CD4-positive, CD25-positive, alpha-beta regulatory T cell (primary cell): ENCODE measurements at places on chromosomes 4 and X.

DNA sequence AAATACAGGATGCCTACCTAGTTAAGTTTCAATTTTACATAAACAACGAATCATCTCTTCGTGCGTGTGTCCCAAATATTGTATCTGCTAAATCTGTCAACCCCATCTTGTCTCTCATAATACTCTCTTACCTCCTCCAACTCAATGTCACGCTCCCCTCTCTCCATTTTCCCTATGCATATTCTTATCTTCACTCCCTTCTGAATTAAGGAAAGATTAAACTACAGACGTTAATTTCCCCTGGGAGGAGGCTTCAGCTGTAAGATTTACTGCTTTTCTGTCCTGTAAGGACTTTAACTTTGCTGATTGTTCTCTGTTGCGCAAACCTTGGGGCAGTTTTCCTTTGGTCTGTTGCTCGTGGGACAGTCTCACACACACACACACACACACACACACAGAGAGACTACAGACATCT, 455 bp upstream of the ABCB7 start:
- peak; percentile 31 for DNase-seq

DNA sequence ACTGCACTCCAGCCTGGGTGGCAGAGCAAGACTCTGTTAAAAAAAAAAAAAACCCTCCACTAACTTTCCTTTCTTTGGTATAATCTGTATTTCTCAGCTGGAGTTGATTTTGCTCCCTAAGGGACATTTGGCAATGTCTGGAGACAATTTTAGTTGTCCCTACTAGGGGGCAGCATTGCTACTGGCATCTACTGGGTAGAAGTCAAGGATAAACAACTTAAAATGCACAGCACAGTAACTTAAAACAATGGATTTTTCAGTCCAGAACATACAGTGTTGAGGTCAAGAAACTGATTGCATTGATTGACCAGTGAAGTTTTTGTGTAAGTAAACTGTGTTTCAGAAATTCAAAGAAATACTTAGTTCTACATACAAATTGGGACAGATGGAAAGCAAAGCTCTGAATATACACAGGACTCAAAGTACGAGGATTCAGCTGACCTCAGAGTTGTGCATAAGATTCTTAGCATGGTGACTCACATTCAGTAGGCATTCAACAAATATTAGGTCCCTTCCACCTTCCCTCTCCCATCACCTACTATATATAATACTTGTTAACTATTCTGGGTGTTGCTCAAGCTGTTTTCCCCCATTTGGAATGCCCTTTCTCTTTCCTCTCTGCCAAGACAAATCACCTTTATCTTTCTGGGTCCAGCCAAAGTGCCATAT, 8.8 kb downstream of the DDX53 start:
- DNase-seq: no peak

DNA sequence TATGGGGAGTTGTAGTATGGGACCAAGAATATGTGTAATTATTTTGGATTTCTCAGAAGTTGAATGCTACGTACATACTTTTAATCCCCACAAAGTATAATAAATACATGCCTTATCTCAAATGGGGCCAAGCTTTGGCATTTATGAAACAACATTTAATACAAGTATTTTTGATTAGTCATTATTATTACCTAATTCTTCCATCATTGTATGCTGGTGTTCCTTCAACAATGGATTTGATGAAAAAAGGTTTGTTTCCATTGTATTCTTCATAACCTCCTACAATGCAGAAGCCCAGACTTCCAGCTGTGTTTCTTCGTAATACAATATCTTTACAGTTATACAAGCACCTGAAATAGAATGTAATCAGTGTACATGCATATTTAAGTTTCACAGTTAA, 83.8 kb downstream of the FIP1L1 start:
- DNase-seq: no peak

GRCh38 chr4:167613381-167613780, 379.1 kb upstream of the SPOCK3 start:
- DNase-seq: no peak

DNA sequence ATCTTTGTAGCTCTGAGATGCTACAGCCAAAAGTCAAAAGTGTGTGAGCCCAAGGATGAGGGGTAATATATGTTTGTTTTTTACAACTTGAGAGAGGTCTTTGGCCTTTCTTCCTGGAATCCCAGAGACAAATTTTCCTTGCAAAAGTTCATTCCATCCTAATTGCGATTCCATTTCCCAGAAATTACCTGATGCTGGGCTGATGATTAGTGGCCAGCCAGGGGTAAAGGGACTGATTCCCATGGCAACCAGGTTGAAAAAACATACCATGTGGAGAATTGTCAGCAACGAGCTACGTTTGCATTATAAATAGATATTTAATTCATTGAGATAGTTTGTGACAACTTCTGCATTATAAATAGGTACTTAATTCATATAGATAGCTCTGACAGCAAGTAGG, 17.8 kb downstream of the IGSF1 start:
- no peak for DNase-seq

- DNase-seq: no peak
These were observed 33.1 kb upstream of the FGF5 start for GRCh38 chr4:80233390-80233789.

- no peak for DNase-seq
These were observed 6.6 kb downstream of the NKX1-1 start for GRCh38 chr4:1399508-1400190.

GRCh38 chr4:184792950-184793555, 32.7 kb downstream of the ACSL1 start:
- no peak for DNase-seq

- no peak for DNase-seq
These were observed 17.5 kb downstream of the SH3BP2 start for GRCh38 chr4:2810388-2810787.

DNA sequence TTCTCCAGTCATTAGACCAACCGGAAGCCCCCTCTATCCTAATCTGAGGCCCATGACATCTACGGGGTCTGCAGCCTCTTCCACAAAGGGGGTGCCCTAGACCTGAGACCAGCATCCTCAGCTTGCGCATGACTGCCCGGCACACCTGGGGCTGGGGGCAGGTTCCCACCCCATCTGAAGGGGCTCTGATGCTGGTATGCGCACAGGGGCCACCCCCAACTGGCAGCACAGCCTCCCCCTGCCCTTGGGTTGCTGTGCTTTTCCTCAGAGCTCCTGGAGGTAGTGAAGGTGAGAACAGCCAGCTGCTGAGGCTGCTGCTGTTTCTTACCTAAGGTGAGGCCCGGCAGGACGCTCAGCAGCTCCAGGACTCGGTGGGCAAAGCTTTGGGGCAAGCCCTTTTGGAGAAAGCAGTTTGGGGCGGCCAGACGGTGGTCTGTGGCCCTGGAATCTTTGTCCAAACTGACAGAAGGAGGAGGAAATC, 18.9 kb upstream of the CPLX1 start:
- DNase-seq: no peak

- DNase-seq: no peak
These were observed 1361.9 kb upstream of the ADGRL3 start for GRCh38 chr4:59838236-59838635.

DNA sequence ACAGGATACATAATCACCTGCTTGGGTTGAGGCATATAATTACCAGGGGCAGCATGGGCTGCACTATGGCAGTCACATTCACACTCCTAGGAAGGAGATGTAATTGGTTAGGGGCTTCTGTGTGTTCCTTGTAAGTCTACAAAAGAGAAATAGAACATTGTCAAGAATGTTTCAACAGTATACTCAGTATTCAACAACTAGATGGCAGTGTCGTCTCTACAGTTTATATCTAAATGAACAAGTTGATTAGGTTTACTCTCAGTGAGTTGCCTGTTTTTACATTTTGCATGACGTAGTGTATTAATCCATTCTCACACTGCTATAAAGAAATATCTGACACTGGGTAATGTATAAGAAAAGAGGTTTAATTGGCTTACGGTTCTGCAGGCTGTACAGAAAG, 50.5 kb upstream of the RAB33B start:
- no peak for DNase-seq
